ENCODE measurements at places on chromosomes 3 and 15.

DNA sequence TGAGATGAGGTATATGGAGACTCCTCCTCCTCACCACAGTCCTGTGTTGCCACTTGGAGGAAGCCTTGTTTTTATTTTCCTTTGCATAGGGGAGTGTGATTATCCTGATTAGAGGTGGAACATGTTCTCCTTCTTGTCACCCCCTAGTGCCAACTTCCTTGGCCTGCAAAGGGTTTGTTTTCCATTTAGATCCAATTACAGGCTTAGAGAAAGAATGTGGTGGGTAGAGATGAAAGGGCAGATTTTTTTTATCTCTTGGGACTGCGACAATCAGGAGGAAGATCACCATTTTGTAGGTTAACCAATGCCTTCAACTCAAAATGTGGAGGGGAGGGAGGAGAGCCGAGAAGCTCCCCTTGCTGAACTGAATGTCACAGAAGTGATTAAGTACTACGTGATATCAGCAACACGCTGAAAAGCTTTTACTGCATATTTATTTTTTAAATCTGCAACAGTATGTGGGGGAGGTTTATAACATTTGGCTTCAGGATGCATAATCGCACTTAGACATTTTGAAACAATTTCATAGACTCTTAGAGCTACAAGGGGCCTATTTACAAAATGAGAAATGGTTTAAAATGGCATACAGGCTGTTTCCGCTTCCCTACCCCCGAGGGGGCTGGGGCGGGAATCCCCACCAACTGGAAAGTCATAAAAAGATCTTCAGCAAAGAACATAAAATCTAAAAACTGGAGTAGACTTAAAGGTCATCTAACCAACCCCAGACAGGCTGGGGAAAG lies 2.4 kb downstream of the LMCD1 start:
- no peak for DNase-seq

DNA sequence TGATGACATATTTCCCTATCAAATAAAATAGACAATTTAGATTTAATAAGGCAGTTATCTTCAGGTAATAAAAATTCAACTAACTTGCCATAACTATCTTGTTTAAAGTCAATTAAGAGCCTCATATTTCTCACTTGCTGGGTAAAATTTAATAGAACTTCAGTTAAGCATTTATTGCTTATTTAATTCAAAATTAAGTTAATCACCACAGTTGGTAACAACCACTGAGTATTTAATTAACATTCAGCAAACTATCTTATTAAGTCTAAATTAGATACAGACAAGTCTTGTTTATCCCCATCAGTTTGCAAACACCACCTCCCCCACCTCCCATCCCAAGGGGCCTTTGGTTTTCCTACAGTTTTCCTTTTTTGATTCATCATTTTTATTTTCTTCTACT lies 14.7 kb downstream of the LPP start:
- no peak for DNase-seq

- no peak for DNase-seq
Measured at GRCh38 chr3:177199206-177199760, 2.0 kb upstream of the TBL1XR1 start.

DNA sequence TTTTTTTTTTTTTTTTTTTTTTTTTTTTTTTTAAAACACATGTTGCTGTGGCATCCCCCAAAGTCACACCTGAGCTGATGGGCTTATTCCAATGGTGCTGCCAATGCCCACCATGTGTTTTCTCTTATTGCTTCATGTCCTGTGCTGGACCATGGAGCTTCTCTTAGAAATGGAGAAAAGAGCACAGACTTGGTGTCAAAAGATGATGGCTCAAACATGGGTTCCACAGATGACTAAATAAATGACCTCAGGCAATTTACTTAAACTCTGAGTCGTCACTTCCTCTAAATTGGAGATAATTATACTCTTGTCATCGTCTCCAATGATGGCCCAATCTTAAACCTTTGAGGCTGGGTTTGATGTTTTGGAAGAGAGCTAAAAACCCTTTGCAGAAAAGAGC lies 28.1 kb downstream of the CHST2 start:
- no peak for DNase-seq

DNA sequence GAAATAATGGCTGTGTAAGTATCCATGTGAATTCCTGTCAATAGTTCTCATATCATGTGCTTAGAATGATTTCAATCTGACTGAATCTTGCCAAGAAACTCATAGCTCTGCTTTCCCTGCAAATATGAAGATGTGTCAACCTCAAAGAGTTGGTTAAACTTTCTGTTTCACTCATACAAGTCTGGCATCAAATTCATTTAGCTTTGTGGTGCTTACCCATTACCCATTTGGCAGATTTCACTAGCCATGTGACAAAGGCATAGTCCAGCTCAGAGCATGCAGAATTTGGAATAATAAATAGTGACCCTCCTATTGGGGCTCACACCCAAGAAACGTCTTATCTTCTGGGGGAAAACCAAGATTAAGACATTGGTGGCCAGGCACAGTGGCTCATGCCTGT lies 256.6 kb upstream of the TPRG1 start:
- no peak for DNase-seq

DNA sequence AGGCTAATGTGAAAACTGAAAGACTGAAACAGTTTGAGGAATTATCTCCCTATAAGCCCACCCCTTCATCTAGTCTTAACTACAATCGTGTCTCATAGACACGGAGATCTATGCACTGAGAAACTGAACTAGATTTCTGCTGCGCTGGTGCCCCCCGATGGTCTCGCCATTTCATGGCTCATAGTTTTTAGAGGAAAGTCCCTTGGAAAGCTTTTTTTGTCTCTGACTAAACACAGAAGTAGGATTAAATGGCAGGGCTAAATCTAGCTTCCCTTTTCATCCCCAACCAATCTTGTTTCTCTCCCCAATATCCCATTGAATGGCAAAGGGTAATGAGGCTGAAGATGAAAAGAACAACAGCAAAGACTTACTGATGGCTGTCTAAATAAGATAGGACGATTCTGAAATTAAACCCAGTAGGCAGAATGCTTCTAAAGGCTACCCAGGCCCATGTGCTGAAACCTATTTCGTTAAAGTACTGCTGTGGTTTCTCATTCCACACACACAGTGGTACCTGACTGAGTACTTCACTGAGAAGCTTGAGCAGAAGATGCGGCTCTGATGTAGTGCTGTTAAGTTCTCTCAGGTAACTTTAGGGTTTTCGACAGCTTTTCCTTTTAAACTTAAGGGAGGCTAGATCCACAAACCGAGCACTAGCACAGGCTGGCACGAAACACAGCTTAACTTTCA lies 142.7 kb downstream of the GADL1 start:
- no peak for DNase-seq

- DNase-seq: no peak
Measured at GRCh38 chr3:124619887-124620599, 110.2 kb upstream of the UMPS start.

- DNase-seq: no peak
Measured at GRCh38 chr3:174651951-174652350, 207.2 kb upstream of the NAALADL2 start.

DNA sequence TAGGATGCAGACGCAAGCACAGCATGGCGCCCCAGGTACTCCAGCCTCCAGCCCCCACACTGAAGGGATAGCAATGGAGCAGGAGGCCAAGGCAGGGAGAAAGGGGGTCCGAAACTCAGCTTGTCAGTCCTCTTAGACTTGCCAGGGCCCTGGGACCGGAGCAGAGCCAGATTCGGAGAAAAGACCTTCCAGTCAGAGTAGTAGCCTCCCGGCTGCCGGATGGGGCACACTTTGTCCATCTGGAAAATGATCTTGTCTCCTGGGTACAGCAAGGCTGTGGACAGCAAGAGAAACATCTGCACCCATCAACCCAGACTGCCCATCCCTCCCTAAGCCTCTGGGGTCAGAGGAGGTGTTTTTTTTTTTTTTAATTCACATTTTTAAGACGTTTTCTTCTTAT lies 24.3 kb downstream of the EFCAB12 start:
- DNase-seq: no peak

- DNase-seq: no peak
Measured at GRCh38 chr15:48963524-48964113, at the start of gene SHC4. Gene SHC4 (minus strand): TSS chr15:48963919. CDS start chr15:48963015, 904 bp downstream.

- DNase-seq: no peak
Measured at GRCh38 chr3:10232137-10232536, 16.1 kb upstream of the TATDN2 start.

- peak; percentile 32 for DNase-seq
Measured at GRCh38 chr15:98720031-98720430, 71.7 kb downstream of the IGF1R start.

GRCh38 chr3:99765042-99765942 lies 52.4 kb upstream of the CMSS1 start:
- no peak for DNase-seq

- DNase-seq: no peak
Measured at GRCh38 chr3:67383379-67383778, 271.0 kb downstream of the SUCLG2 start.

- no peak for DNase-seq
Measured at GRCh38 chr15:50318697-50319096, 36.3 kb downstream of the GABPB1 start.

GRCh38 chr15:56523521-56523920 lies 58.6 kb upstream of the MNS1 start:
- no peak for DNase-seq

- DNase-seq: no peak
Measured at GRCh38 chr15:70799667-70800450, 36.5 kb upstream of the UACA start.

DNA sequence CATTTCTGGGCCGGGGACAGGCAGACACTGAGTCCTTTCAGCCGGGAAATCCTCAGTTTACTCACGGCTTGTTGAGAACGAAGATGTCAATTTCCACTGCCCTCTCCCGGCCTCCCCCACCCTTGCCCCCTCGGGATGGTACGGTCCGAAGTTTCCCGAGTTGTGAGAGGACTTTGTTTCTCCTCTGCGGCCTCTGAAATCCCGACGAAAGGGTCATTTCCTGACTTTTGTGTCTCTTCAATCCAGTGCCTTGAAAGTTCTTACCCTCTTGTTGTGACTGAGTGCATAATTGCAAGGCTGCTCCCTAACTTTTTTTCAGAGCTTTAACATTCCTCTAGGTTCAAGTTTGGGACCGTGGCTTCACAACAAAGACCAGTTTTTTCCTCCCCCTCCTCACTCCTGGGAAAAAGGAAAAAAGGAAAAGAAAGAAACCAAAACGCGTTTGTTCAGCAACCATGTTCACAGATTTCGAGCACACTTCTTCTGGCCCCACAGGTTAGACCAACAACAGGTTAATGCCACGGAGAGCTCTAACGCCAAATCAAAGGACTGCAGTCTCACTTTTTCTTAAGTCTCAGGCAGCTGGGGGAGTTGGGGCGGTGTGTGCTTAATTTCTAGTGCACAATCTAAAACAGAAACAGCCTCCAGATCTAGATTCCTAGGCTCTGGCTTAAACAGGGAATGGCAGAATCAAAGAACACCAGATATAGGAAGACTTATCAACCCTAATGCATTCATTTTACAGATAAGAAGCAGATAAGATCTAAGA lies 138.9 kb downstream of the TMCO5A start:
- DNase-seq: no peak

- no peak for DNase-seq
Measured at GRCh38 chr15:52503788-52504496, 24.7 kb downstream of the MYO5A start.

GRCh38 chr3:107414325-107414964 lies 37.2 kb downstream of the CCDC54 start:
- DNase-seq: no peak

GRCh38 chr3:27978440-27978839 lies 256.3 kb upstream of the EOMES start:
- no peak for DNase-seq

GRCh38 chr3:59286791-59287531 lies 237.1 kb upstream of the CFAP20DC start:
- no peak for DNase-seq

DNA sequence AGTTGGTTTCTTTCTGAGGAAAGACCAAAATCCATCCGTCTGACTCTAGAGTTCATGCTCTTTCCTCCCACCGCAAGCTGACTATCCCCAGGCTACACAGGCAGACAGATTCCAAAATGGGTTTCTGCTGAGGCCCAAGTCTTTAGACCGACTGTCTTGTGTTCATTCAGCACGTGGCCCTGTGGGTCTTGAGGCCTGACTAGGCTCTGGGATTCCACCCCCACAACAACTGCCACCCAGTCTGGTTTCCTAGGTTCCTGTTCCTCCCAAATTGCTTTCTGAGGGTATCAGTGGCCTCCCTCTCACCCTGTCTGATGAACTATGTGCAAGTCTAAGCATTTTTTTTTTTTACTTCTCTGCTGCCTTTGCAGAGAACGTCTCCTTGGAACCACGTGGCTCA lies 67.7 kb downstream of the CYP19A1 start:
- no peak for DNase-seq

DNA sequence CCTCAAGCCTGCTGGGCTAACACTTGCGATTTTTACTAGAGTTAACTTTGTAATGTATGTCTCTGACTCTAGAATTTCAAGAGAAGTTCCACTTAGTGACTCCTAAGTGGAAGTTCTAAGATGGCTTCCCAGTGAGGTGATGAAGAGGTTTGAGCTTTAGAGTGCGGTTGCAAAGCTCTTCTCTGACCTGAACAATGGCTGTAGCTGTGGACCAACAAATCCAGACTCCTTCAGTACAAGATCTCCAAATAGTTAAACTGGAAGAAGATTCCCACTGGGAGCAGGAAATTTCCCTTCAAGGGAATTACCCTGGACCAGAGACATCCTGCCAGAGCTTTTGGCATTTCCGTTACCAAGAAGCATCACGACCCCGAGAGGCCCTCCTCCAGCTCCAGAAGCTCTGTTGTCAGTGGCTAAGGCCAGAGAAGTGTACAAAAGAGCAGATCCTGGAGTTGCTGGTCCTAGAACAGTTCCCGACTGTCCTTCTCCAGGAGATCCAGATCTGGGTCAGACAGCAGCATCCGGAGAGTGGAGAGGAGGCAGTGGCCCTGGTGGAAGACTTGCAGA lies 22.3 kb downstream of the WDR73 start:
- DNase-seq: no peak
